ENCODE measurements at places on chromosomes 2 and 18.

DNA sequence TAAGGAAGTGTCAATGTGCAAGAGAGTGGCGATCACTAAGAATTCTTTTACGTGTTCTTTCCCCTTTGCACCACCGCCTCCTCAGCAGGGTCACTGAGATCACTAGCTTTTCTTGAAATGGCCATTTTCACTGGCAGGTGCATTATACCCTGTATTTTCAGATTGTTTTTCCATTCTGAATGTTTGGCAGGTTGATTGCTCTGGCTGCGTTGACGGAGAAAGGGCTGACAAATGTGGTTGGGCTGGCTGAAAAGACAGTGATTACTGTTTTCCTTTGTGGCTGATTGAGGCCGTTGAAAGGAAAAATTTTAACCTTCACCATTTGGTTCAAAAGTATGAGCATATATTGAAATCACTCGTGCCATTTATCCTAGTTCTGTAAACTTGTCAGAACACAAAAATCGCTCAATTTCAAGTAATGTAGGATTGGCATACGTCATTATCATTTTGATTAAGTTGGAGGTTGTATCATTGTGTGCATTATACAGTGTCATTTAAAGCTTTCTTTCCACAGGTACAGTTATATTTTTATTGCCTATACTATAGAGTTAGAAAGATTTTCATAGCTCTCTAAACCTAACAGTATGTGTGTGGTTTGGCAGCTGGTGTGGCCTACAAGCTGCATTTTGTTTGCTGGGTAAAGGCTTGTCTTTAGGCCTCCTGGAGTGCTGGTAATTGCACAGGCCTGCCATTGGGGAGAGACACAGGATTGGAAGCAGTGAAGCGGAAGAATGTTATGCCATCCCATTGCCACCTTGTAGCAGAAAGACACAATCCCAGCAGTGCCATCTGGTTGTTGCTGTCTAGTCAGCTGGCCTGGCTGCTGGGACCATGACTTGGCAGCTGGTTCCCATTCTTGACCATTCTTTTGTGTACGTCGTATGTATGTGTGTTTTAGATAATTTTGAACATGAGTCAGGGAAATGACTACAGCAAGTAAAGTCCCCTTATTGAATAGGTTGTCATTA, 36.7 kb downstream of the DYNC1I2 start:
- DNase-seq = no peak

DNA sequence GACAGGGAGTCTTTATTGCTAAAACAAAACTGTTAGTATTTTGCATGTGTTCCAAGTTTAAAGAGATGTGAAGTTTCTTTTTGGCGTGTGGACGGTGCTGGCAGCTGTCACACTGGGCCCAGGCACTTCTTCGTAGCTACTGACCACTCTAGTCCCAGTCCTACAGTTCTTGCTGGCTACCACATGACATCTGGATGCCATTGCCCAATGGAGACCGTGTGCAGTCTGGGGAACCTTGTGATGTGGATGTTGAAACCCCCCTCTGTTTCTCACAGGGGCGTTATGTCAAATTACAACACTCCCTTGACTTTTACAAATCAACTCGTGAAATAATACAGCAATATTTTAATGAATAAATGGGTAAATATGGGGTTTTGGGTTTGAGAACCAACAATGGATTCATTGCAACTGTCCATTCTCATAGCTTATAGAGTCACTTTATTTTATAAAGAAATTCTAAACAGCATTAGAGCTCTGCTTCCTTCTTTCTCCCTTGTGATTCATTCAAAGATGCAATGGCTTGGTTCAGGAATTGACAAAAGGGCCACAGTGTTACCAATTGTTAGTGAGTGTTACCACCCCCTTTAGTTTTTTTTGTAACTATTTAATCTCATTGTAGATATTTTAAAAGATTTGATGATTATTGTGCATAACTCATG, 1.2 kb downstream of the GPD2 start:
- DNase-seq = no peak

DNA sequence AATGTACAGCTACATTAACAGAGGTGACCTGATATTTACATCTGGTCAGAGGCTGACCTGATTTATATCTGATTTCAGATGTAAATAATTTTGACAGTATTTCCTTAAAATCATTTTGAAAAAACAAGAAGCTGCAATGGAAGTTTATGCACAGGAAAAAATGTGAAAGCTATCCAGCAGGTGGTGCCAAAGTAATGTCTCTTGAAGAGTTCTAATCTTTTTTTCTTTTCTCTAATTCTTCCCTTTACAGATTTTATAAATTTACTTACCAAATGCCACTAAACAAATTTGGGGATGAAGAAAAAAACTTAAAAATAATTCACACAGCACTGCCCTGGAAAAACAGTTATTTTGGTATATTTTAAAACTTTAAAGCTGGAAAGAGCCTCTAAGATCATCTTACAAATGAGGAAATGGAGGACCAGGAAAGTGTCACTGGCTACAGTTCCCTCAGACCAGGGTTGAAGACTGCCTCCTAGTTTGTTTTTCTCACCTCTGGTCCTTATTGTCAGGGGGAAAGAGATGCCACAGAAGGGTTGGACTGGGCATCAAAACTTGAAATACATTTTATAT, 16.4 kb upstream of the FBLN7 start:
- DNase-seq = no peak

DNA sequence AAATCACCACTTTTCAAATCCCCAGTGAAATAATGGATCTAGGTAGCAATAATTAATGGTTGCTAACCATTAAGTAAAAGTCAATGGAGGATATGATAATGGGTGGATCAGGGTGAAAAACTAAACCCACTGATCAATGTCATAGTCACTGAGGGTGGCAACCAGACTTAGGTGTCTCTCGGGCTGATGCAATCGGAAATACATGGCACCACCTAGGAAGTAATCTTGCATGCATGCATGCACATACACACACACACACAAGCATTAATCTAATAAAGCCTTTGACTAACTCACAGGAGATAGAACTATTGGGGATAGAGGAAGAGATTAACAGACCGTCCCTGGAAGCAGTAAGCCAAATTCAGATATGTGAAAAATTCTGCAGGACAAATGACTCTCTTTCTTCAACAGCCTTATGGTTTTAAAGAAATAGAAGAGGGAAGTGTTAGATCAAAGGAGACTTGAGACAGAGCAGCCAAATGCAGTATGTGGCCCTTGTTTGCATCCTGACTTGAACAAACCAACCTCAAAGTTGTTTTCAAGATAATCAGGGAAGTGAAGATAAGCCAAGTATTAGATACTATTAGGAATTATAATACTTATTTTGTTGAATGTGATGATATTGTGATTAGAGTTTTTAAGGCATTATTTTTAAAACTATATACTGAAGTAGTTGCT, 186.0 kb upstream of the RMP24 start:
- DNase-seq = no peak

- no peak for DNase-seq
Measured at GRCh38 chr2:234134496-234134895, 84.0 kb downstream of the SPP2 start.

GRCh38 chr18:55142410-55142809, 183.1 kb upstream of the CCDC68 start:
- DNase-seq = no peak

DNA sequence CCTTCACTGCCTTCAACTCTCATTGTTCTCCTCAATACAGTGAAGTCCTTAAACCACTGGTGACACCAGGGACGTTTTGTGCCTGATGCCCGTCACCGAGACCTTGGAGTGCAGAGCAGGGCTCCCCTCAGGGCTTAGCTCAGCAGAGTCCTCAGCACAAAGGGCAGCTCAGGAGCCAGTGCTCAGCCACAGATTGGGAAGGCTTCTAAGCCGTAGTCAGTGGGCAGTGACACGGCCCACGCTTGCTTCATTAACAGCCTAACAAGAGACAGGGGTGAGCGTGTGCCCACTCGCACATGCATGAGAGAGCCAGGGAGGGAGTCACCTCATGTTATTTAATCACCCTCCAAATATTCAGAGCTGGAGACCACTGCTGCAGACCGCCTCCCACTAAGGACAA, 137.5 kb downstream of the SH3RF3 start:
- no peak for DNase-seq

- DNase-seq = no peak
Measured at GRCh38 chr18:31042406-31043181, at the start of gene DSC3. Gene DSC3 (minus strand): TSS chr18:31042742. CDS start chr18:31042660, 82 bp downstream.

DNA sequence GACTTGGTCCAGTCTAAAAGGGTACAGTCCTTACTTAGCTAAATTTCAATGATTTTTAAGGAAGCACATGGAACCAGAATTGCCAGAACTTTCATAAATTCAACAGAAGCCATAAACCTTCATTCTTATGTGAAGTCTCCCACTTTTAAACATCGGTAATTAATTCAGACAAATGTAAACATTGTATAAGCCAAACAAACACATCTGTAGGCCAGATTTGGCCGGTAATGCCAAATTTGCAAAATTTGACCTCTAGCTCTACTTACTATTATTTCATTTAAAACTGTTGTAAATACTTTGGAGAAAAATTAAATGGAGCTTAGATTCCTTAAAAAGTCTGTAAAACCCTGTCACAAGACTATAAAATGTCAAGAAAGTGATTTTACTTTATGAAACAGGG, 83.2 kb upstream of the GALNT5 start:
- no peak for DNase-seq

DNA sequence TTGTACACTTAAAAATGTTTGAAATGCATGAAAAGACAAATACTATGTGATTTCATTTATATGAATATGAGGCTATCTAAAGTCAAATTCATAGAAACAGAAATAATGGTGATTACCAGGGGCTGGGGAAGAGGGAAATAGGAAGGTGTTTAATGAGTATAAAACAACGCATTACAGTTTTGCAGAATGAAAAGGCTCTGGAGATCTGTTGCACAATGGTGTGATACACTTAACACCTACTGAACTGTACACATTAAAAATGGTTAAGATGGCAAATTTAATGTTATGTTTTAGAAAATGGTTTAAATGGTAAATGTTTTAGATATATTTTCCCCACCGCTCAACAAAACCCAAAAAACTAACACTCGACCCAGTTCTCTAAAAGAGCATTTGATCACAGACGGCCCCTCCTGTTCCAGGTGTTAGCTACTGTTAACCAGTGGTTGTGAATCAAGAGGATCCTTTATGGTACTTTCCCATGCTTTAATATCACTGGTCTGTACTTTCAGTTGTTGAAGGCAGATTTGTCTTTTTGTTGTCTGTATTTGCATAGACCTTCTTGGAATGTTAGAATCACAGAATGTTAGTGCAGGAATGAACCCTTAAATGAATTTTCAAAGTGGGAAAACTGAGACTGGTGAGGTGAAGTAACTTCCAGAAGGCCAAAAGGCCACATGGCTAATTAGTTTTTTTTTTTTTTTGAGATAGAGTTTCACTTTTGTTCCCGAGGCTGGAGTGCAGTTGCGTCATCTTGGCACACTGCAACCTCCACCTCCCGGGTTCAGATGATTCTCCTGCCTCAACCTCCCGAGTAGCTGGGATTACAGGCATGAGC, 10.2 kb downstream of the RAB10 start:
- no peak for DNase-seq

- no peak for DNase-seq
Measured at GRCh38 chr2:242038928-242039341, 169.4 kb downstream of the RTP5 start.

DNA sequence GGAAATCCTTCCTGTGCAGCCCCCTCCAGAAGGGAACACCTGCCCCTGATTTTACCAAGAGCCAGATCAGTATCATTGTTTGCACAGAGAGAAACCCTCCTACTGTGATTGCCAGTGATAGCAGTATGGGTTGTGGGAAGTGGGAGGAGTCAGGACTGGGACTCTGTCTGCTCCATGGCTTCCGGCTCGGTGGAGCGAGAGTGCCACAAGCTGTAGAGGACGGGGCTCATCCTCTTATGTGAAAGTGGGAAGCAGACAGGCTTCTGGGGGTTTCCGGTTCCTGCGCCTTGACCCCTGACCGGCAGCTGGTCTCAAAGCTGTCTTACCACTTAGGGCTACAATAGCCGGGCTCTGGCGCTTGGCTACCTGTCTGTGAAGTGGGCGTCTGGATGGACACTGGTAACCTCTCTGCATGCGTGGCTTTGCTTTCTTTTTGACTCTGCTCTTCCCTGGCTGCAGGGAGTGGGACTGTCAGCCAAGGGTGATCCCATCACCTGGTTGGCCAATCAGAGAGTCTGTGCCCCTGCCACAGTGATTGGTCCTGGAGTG, 79.7 kb downstream of the BCL2L11 start:
- DNase-seq = no peak

All from thoracic aorta (tissue), 2 donors.